ENCODE measurements at places on chromosomes 13 and 19. TPM values are rescaled to one million over a fixed set of nuclear protein-coding genes. Genes with fewer than 3 reads are reported as not detected.

Gene SPRED3
- 1.9 TPM for total RNA-seq

Gene SKA3
- total RNA-seq, result 39.4 TPM

Gene ELANE
- not detected for total RNA-seq

Gene ZNF230
- 5.5 TPM for total RNA-seq

Gene CYSLTR2
- total RNA-seq, result 3.7 TPM

Gene NEK5
- 0.09 TPM for total RNA-seq

Gene PLVAP
- total RNA-seq, result not detected

Gene C13orf46
- 4.5 TPM for total RNA-seq

Gene ERICH4
- not detected for total RNA-seq

Measured in T-helper 2 cell treated with Interferon-gamma antibody and Interleukin-4, amounts not matched to agents 100 ng/mL and 5 ng/mL, for 36 hours (primary cell).